ENCODE measurements at places on chromosomes 2 and 18.

GRCh38 chr2:218194880-218195279, 22.1 kb upstream of the ARPC2 start:
- DNase-seq, result no peak

DNA sequence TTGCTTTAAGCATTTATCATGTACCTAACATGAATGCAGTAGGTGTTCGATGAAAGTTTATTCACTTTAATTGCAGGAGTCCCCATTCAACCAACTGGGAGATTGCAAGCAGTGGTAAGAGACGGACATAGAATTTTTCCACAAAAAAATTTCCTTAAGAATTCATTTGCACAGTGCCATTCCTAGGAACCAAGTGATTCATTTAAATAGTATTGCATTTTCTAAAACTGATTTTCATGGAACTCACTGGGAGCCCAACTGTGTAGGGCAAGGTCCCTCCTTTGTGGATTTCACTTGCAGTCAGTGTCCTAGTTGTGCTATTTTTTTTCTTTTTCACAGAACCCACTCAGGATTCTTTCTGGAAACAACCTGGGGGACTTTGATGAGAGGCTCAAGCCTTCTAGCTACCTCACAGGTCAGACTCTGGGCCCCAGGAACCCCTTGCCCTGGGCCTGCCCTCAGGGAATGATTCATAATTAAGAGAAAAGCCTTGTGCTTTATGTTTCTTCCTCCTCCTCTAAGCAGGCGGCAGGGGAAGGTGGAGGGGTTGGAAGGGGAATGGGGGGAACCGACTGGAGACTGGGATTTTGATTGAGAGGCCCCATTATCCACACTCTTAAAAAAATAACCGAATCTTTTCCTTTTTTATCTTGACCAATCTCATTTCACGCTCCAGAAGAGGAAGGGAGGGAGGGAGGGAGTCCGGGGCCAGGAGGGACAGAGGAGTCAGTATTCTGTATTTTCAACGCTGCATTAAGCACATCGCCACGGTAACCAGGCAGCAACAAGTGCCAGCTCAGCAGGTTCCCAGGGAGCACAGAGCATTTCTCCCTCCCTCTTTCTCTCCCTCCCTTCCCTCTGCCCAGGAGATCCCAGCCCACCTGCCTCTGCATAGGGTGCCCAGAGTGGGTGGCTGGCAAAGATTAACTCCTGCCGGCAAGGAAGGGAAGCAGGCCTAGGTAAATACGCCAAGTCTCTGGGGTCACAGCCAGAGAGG, 51.8 kb downstream of the PSD4 start:
- DNase-seq, result no peak

GRCh38 chr2:42238644-42239288, 69.6 kb downstream of the EML4 start:
- DNase-seq, result no peak

GRCh38 chr2:15829091-15829801, 111.1 kb upstream of the MYCN start:
- DNase-seq, result no peak

GRCh38 chr2:201107624-201108023, 8.3 kb upstream of the CFLAR start:
- DNase-seq, result no peak

DNA sequence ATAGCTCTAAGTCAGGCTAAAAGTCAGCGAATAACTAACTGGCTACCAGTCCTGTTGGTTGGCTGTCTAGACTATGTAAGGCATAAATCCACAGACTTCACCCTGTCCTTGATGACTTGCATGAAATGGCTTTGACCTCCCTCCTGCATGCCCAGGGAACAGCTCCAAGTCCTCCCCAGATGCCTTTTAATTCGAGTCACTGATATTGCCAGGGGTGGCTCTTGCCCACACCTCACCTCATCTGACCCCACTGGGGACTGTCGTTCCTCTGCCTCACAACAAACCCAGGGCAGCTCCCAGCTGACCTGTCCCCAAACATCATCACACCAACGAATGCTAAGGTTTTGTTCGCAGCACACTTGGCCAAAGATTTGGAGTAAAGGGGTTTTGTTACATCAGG, 396.0 kb upstream of the ID2 start:
- no peak for DNase-seq

GRCh38 chr2:441258-442022, 153.5 kb upstream of the ALKAL2 start:
- no peak for DNase-seq

- DNase-seq, result no peak
Measured at GRCh38 chr2:66771359-66771976, 336.5 kb downstream of the MEIS1 start.

GRCh38 chr2:171167352-171167997, 6.8 kb upstream of the TLK1 start:
- no peak for DNase-seq

DNA sequence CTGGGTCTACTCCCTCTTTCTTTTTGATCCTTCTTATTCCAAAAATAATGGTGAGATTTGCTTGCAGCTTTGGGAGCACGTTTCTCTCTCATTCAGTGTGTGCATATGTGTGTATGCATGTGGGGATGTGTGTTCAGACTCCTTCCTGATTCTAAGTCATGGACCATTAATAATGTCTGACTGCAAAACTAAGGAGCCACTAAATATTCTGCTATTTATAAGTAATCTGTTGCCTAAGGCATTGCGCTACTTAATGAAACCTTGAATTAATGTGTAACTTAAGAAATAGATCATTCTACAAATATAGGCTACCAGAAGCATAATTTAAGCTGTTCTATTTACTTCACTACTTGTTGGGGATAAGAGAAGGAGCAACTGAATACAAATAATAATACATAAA, 182.1 kb downstream of the TFCP2L1 start:
- no peak for DNase-seq

DNA sequence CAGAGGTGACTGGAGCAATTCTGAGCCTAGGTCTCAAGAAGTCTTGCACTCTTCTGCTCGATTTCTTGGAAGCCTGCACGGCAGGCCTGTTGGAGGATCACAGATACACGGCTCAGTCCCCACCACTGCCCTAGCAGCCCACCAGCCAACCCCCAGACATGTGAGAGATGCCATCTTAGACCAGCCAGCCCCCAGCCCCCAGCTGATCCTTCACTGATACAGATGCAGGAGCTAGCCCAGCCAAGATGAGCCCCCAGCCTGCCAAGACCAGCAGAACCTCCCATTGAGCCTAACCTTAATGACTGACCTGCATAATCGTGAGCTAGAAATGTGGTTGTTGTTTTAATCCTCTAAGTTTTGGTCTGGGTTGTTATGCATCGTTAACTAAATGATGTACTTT, 47.5 kb downstream of the INHBB start:
- no peak for DNase-seq

DNA sequence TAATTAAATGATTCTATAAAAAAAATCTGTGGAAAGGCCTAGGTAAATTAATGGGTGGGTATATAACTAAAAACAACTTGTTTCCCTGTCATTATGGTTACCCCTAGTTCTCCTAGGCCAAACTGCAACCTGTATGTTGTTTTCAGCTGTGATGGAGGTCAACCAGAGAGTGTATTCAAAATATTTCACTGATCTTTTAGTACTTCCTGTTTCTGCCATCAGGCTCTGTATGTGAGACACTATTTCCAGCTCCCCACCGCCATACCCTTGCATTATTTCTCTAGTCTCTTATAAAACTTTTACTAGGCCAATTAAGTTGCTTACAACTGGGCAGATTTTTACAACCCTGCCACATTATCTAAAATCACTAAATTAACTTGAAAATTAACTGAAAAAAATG, 21.0 kb upstream of the CDKL4 start:
- DNase-seq, result no peak

GRCh38 chr2:46036929-46037328, 260.3 kb upstream of the EPAS1 start:
- no peak for DNase-seq

DNA sequence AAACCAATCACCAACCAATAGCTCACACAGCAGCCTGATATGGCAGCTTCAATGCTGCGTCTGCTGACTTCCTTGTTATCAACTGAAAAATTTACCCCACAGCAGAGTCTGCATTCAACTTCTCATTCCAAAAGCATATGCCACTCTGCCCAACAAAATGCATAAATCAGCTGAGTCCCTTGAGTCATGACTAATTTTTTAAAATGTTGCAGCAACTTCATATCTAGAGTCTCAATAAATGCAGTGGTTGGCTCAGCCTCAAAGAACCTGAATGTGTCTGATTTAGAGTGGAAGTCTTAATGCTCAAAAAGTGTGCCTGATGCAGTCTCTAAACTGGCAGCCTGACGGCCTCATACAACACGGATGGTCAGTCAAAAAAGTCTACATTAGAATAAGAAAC, 46.5 kb downstream of the FARSB start:
- DNase-seq, result no peak

DNA sequence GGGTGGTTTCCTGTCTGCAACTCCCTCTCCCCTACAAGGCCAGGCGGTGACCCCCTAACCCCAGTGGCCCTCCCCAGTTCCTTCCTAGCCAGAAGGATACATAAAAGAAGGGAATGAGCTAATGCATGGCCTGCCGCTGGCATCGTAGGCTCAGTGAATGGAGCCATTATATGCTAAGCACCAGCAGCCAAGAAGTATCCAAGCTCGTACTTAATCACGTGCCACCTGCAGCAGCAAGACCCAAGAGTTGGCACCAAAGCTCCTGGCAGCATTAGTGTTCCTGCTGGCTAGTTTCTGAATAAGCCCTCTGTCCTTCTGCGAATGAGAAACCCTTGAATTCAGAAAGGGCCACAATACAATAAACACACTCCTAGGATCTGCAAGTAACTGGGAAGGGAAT, 4.3 kb downstream of the DBI start:
- DNase-seq, result no peak

- DNase-seq, result no peak
Measured at GRCh38 chr2:237614151-237614720, 13.2 kb upstream of the LRRFIP1 start.

DNA sequence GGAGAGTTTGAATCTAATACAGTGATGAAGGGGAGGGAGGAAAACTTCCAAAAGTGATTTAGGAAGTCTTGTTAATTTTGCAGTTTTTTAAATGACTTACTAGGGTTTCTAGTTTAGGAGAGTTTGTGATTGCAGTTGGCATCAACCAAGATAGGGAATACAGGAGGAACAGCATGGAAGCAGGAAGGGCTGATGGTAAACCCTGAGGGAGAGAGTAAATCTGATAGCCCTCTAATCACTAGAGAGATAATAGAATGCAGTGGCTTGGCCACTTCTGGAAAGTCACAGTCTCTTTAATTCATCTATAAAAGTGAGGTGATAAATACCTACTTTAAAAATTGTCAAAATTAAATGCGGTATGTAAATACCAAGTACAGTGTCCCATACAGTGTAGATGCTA, 5.6 kb downstream of the YPEL5 start:
- no peak for DNase-seq

DNA sequence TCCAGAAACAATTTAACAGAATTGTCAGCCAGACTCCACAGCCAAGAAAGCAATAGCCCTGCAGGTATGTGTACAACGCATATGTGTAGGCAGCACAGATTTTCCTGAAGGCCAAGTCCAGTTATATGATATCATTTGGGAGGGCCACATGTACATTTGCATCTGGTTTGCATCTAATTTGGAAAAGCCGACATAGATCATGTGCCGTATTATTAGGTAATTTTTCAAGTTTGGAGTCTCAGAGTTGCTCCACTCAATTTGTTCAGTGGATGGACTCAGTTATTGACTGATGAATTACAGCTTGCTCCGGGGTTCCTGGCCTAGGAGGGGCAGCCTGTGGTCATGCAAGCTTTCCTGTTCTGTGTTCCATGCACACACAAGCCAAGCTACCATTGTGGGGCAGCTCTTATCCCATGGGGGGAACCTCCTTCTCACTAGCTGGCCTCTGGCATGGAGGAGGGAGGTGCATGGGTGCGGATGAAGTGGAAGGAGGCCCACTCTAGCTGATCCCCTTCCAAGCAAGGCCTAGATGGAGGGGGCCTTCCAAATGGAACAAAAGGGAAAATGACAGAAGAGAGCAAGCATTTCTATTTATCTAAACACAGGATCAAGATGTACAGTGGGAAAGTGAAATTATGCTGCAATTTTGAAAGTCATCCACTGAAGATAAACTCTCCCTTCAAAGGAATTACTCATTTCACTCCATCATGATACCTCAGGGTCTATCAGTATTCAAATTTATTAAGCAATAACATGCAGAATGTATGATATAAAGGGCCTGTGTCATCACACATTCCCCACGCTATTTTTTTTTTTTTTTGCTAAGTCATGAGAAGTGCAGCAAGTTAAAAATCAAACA, 202.6 kb upstream of the SMAD2 start:
- no peak for DNase-seq

GRCh38 chr2:169119851-169120250, 50.5 kb downstream of the DHRS9 start:
- no peak for DNase-seq

GRCh38 chr2:217824223-217824622, 178.6 kb downstream of the TNS1 start:
- DNase-seq, result no peak

DNA sequence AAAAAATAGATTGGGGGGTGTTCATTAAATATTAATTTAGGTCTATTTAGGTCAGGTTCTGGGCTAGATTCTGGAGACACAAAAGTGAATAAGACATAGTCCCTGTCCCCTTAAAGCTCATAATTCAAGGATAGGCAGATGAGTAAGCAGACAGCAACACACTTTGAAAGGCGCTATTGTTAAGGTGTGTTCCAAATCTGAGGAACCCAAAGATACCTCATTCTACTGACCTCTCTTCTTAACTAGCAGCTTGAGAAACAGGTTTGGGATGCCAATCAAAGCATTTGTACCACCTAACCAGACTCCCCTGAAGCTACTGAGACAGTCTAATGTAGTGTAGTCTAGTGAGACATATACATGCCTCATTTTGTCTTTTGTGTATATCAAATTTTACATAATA, 34.8 kb downstream of the SEMA4F start:
- DNase-seq, result no peak

- DNase-seq, result no peak
Measured at GRCh38 chr18:57210716-57211411, 64.0 kb downstream of the BOD1L2 start.
